ENCODE measurements at places on chromosomes 5 and 9.

DNA sequence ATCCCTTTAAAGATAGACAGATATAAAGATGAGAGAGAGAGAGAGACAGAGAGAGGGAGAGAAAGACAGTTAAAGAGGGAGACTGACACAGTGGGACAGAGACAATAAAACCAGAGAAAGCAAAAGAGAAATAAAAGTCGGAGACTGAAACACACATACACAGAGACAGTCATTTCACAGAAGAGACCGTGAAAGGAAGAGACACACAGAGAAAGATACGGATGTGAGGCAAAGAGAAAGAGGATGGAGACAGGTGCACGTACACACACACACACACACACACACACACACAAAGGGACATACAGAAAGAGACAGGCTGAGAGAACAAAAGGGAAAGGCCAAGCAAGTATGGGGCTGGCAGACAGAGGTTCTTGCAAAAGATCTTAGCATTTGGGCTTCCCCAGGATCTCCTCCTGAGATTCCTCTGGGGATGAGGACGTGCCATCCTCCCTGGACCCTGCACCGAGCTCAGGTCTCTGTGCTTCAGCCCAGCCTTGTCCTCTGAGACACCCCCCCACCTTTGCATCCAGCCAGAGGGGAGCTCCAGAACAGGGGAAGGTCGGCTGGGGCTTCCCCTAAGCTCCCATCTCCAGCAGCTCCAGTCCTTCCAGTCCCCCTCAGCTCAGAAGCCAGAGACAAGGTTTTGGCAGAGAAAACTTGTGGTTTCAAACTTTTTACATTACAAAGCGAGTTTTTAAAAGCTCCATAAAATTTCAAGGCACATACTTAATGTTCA lies 318.4 kb upstream of the PANK3 start:
- peaks cover 27% of the 10 kb centered on the region for H3K27me3 ChIP-seq
- no peaks in the 10 kb centered on the region for H3K36me3 ChIP-seq
- H3K4me1 ChIP-seq, result no peaks in the 10 kb centered on the region
- no peak overlapping the region for H3K4me3 ChIP-seq
- no peak for DNase-seq
- no peak overlapping the region for H3K27ac ChIP-seq

- no peak overlapping the region for H3K4me3 ChIP-seq
- H3K27ac ChIP-seq, result no peak overlapping the region
- no peaks in the 10 kb centered on the region for H3K4me1 ChIP-seq
- H3K27me3 ChIP-seq, result no peaks in the 10 kb centered on the region
- no peaks in the 10 kb centered on the region for H3K36me3 ChIP-seq
Observed at GRCh38 chr5:170141636-170142035, 35.9 kb downstream of the FOXI1 start.

GRCh38 chr5:15959370-15960164 lies 220.0 kb downstream of the MARCHF11 start:
- DNase-seq, result no peak
- no peaks in the 10 kb centered on the region for H3K36me3 ChIP-seq
- H3K27ac ChIP-seq, result no peak overlapping the region
- H3K27me3 ChIP-seq, result no peaks in the 10 kb centered on the region

GRCh38 chr9:2262386-2263071 lies 247.4 kb downstream of the SMARCA2 start:
- no peak for DNase-seq
- peaks cover 4% of the 10 kb centered on the region for H3K27me3 ChIP-seq
- no peaks in the 10 kb centered on the region for H3K4me1 ChIP-seq
- H3K36me3 ChIP-seq, result no peaks in the 10 kb centered on the region

- no peak for DNase-seq
- H3K4me1 ChIP-seq, result no peaks in the 10 kb centered on the region
- peaks cover 5% of the 10 kb centered on the region for H3K27me3 ChIP-seq
- H3K27ac ChIP-seq, result no peak overlapping the region
- no peaks in the 10 kb centered on the region for H3K36me3 ChIP-seq
- H3K4me3 ChIP-seq, result no peak overlapping the region
Observed at GRCh38 chr5:168714046-168714445, 134.9 kb upstream of the PANK3 start.

- peaks cover 52% of the 10 kb centered on the region for H3K4me1 ChIP-seq
- no peak overlapping the region for H3K27ac ChIP-seq
- peaks cover 24% of the 10 kb centered on the region for H3K36me3 ChIP-seq
- DNase-seq, result no peak
- H3K4me3 ChIP-seq, result no peak overlapping the region
- no peaks in the 10 kb centered on the region for H3K27me3 ChIP-seq
Observed at GRCh38 chr9:131714161-131714646, 25.7 kb downstream of the RAPGEF1 start.

DNA sequence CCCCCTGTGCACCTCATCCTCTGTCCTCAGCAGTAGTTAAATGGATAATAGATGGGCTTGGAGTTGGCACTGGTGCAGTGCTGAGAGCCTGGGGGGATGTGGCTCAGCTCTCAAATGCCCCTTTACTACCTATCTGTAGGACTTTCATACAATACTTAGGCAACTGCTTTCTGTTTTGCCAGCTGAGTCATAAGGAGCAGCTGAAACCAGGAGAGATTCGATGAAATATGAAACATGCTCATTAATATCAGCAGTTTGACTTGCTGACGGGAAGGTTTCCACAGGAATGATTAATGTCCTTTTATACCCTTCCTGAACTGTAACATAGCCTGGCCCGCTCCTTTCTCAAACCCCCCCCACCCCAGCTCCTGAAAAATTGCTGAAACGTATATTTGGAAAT lies 142.6 kb downstream of the SAXO1 start:
- H3K4me3 ChIP-seq, result no peak overlapping the region
- no peaks in the 10 kb centered on the region for H3K27me3 ChIP-seq

Data from activated naive CD8-positive, alpha-beta T cell treated with anti-CD3 and anti-CD28 coated beads for 36 hours (primary cell).